ENCODE measurements at places on chromosomes 4 and X. TPM values are rescaled to one million over a fixed set of nuclear protein-coding genes. Genes with fewer than 3 reads are reported as not detected.

The SCRG1 gene
- total RNA-seq, result 0.60 TPM

The SPANXC gene
- not detected for total RNA-seq

The EOLA2 gene
- 20.8 TPM for total RNA-seq

The TBX22 gene
- 1.3 TPM for total RNA-seq

The XKRX gene
- total RNA-seq, result 0.77 TPM

The PAGE3 gene
- total RNA-seq, result not detected

The CXorf49 gene
- not detected for total RNA-seq

All from camera-type eye (tissue), 1 donor.